ENCODE measurements at places on chromosomes 12 and 14.

- no peak for DNase-seq
Measured at GRCh38 chr14:96096639-96097610, 57.8 kb downstream of the C14orf132 start.

DNA sequence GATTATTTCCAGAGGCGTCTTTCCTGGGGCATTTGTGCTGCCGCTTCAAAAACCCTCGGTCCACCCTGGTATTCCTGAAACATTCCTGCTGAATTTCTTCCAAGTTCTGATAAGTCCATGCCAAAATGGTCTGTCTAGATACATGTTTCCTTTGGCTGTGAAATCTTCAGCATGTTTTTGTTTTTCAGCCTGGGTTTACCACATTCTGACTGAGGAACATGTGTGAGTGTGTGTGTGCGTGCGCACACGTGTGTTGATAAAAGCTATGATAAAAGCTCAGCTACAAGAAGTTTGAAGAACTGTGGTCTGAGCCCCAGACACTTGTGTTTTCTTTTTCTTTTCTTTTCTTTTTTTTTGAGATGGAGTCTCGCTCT, 22.4 kb downstream of the ANKRD9 start:
- no peak for DNase-seq

DNA sequence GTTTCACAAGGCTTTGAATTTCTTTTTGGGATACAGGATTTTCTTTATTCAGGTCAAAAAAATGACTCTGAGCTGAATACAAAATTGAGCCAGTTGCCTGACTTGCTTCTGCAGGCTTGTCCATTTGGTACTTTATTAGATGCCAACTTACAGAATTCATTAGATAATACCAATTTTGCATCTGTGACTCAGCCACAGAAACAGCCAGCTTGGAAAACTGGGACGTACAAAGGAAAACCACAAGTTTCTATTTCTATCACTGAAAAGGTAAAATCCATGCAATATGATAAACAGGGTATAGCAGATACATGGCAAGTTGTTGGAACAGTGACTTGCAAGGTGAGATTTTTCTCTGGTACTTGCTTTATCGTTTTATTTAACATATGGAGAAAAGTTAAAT, 5.8 kb downstream of the AP5M1 start:
- no peak for DNase-seq

- no peak for DNase-seq
Measured at GRCh38 chr12:132942611-132943010, 13.5 kb downstream of the ZNF605 start.

DNA sequence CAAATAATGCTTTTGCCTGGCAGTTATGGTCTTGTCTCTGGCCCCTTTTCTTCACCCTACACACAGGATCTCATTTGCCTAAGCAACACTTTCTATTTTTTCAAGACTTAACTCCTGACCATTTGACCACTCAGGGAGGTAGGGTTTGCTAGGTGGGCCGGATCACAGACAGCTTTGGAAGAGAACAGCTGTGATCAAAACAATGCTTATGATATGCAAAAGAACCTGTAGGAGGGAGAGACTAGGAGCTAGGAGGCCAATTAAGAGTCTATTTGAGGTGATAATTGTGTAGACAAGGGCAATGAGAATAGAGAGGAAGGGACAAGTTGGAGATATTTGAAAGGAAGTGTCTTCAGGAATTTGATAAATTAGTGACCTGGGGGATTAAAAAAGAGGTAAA, 12.3 kb upstream of the DACT1 start:
- no peak for DNase-seq

GRCh38 chr12:64595863-64596793, 14.2 kb upstream of the RASSF3 start:
- DNase-seq: no peak

DNA sequence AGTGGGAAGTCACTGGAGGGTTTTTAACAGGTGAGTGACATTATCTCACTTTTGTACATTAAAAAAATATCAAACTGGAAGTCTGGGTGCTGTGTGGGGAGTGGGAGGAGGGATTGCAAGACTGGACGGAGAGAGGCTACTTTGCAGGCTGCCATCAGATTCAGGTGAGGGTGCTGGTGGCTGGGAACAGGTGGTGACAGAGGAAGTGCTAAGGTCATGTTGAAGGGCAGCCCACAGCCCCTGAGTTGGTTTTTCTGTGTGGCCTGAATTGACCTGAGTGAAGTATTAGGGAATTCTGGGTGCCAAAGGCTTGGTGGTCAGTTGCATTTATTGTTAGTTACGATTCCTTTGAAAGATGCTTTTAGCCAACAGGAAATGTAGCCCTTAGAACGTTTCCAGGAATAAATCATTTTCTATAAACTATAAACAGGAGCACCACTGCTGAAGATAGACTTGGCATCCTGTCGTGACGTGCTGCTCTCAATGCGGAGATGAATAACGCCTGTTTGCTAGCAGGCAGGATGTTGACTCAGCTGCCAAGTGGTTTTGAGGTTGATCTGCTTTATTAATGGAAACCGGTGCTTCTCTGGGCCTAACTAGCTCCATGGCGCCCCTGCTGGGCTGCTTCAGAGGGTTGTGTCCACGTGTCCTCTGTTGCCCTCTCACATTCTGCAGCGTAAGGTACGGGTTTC, 707.5 kb upstream of the TMEM132C start:
- peak; percentile 33 for DNase-seq

DNA sequence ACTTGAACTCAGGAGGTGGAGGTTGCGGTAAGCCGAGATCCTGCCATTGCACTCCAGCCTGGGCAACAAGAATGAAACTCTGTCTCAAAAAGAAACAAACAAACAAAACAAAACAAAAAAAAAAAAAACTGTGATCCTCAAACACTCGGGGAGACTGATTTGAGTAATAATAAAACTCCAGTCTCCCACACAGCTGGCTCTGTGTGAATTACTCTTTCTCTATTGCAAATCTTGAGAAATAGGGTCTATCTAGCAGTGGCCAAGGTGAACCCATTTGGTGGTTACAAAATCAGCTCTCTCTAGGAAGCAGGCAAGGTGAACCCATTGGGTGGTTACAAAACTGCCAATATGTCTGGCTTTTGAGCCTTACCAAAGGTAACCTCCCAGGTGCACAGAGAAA, 6.0 kb upstream of the ACOT6 start:
- no peak for DNase-seq

GRCh38 chr14:90846511-90846910, 30.3 kb upstream of the TTC7B start:
- no peak for DNase-seq

DNA sequence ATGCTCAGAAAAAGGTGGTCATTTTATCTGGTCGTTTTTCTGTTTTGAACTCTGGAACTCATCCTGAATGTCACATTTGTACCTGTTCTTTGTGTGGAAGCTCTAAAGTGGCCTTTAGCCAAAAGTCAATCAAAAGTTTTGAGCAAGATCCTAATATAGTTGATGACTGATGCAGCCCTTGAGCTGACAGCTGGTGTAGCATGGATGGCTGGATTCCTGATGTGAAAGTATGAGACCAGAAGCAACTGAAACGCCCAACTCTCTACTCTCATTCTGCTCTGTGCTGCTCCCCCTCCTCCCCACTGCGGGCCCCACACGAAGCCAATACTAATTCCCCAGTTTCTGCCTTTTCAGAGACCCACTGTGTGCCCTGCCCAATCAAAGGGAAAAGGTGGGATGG, 10.3 kb upstream of the MYH7 start:
- no peak for DNase-seq

- no peak for DNase-seq
Measured at GRCh38 chr12:104752016-104752415, 206.1 kb downstream of the SLC41A2 start.

GRCh38 chr12:31471051-31471450, 119.9 kb downstream of the DENND5B start:
- DNase-seq: no peak

GRCh38 chr14:67444395-67444794, 32.4 kb upstream of the PLEK2 start:
- no peak for DNase-seq

DNA sequence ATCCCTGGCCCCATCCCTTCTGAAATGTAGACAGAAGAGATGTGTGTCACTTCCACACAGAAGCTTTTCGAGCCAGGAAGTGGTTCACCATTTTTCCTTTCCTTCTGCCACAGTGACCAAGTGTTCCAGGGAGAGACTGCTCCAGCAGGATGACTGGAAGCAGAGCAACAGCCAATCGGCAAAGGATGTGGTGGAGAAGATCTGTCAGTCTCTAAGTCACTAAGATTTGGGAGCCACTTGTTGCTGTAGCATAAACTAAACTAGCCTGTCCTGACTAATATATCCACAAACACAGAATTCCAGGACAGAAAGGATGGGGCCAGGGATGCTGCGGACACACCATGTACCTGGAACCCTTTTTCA, 42.9 kb downstream of the DUSP6 start:
- no peak for DNase-seq

DNA sequence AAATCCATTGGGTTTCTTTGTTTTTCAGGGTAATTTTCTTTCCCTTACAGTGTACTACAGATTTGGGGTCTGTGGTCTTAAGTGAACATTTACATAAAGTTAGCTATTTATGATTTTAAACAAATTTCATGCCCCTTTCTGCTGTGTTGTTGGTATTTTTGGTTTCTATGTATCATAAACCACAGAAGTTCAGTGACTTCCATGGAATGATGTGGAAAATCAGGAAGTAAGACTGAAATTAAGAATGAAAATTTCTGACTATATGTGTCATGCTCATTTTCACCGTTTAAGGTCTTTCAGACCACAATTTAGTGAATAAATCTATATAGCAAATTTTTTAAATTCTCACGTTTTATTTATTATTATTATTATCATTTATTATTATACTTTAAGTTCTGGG, 31.7 kb downstream of the ETV6 start:
- no peak for DNase-seq

- no peak for DNase-seq
Measured at GRCh38 chr12:11621797-11622423, 27.6 kb upstream of the ETV6 start.

GRCh38 chr12:122917507-122918121, 21.7 kb upstream of the VPS37B start:
- DNase-seq: no peak

DNA sequence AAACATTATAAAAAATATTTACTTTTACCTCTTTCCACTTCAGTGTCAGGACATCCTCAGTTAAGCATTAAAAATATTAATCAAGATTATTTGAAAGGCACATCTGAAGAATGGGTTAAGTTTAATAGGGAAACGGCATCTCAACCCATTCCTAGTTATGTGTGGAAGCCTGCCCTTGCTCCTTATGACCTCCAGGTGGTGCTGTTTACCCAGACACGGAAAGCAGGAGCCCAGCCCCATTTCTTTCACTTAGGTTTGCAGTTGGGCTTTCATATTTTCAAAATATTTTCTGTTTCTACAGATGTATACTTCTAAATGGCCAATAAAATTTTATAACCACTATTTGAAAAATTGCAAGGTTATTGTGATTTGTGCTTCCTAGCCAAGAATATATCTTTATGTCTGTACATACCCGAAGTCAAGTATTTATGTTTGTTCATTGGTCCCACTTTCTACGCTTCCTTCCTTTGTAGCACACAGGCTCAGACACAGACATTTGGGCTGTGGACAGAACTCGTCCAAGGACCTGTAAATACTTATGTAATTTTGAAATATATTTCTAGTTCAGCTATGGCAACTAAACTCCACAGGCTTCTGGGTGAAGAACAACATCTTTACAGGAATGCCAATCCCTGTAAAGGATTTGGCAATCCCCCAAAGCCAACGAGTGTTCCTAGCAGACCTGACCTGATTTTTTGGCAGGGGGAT, 247.1 kb downstream of the AKAP6 start:
- peak; percentile 6 for DNase-seq

GRCh38 chr14:100747736-100748135, 21.0 kb downstream of the DLK1 start:
- DNase-seq: no peak

GRCh38 chr12:104263580-104264358, 39.8 kb upstream of the EID3 start:
- DNase-seq: no peak

DNA sequence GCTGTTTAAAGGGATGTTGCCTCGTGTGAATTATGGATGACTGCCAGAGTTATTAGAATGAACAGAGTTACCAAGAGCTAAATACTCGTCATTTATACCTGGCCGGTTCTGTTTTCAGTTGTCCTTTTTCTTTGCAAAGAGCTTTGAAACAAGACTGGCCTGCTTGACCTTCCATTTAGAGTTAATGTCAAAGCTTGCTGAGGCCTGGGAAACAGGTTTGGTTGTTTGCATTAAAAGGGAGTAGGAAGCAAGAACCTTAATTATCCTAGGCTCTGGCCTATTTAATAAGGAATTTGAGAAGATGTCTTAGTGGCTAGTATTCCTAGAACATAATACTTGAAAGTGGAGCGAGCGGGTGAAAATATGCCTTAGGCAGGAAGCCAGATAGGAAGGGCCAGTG, 233.3 kb downstream of the CACNA1C start:
- no peak for DNase-seq

- DNase-seq: no peak
Measured at GRCh38 chr12:51752234-51752889, 96.2 kb downstream of the FIGNL2 start.

- DNase-seq: no peak
Measured at GRCh38 chr12:118417942-118418341, 41.6 kb downstream of the SUDS3 start.

DNA sequence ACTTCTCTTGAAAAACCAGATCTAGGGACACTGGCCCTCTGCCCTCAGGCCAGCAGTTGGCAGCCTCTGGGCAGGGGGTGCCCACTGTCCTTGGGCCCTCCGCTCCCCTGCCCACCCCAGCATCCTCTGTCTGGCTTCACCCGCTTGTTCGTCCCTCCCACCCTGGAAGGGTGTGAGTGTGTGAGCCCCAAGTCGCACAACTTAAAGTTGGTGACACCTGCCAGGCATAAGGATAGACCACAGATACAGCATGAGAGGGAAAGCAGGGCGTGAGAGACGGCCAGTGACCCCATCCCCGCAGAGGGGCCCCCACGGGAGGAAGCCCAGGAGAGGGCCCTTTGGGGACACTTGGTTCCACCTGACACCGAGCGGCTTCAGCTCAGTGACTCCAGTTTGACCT, 23.5 kb upstream of the RIMBP2 start:
- DNase-seq: no peak

DNA sequence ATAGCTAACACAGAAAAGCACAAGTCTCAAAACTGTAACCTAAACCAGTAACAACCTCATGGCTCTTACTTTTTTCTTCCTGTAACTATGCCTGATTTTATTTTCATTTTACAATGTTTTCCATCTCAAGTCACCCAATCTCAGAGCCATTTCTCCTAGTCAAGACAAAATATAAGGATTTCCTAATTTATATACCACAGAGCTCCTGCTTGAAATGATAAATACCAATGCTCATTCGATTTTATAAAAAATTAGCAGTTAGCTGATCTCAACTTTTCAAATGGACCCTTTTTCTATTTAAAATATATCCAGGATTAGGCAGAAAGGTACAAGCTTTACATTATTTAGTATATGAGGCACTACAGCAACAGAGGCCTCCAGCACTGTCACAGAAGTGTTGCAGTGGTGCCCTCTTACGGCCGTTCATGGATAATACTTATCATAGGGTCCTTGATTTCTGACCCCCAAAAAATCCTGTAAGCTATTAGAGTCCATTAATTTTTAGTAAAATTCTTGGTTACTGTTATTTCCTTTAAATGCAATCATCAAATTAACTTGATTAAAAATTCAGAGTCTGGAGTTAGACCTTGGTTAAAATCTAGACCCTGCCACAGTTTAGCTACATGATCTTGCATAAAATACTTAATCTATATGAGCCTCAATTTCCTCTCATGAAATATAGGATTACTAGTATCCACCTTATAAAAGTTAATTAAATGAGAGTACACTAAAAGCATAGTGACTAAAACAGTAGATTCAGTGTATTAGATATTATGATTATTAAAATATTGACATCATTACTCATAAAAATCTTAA, 68.3 kb downstream of the SEC23A start:
- no peak for DNase-seq

GRCh38 chr12:30748147-30748546, 6.6 kb downstream of the CAPRIN2 start:
- no peak for DNase-seq

- DNase-seq: no peak
Measured at GRCh38 chr14:77870646-77871045, 70.7 kb downstream of the ADCK1 start.
